ENCODE measurements at places on chromosomes 2 and 18. TPM values are rescaled to one million over a fixed set of nuclear protein-coding genes. Genes with fewer than 3 reads are reported as not detected.
A peak's percentile ranks its signal among the peaks of the same experiment; 100 is the strongest.

- no peak for DNase-seq
Observed at GRCh38 chr18:31583185-31583854, 8.4 kb upstream of the TTR start.

DNA sequence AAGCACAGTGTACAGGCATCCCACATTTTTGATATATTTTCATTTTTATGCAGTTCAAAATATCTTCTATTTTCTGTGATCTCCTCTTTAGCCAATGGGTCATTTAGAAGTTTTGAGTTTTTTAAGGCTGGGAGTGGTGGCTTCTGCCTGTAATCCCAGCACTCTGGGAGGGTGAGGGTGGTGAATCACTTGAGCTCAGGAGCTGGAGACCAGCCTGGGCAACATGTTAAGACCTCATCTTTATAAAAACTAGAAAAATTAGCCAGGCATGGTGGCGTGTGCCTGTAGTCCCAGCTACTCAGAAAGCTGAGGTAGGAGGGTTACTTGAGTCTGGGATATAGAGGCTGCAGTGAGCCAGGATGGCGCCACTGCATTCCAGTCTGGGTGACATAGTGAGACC, 17.8 kb downstream of the UBR3 start:
- DNase-seq, result no peak

GRCh38 chr2:110173523-110173922, 31.3 kb downstream of the NPHP1 start:
- DNase-seq, result no peak

DNA sequence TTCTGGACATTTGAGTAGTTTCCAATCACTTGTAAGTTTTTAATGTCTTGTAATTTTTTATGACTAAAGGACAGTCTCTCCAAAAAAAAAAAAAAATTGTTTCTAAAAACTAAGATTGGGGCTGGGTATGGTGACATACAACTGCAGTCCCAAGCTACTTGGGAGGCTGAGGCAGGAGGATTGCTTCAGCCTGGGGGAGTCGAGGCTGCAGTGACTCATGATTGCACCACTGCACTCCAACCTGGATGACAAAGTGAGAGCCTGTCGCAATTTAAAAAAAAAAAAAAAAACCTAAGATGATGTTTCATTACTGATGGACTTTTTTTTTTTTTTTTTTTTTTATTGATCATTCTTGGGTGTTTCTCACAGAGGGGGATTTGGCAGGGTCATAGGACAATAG, 34.4 kb upstream of the PKDCC start:
- DNase-seq, result no peak

DNA sequence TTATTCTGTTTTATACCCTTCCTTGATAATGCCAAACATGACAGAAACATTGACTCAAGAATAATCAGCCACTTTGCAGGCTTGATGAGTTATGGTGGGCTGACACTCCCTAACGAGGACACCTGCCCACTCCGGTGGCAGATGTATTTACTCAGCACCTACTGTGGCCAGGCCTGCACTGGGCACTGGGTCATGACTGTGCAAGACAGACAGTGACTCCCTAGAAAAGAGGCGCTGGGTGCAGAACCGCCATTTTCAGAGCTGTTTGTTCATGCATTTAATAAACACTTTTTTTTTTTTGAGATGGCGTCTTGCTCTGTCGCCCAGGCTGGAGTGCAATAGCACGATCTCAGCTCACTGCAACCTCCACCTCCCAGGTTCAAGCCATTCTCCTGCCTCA, 32.5 kb downstream of the SNED1 start:
- DNase-seq, result no peak

DNA sequence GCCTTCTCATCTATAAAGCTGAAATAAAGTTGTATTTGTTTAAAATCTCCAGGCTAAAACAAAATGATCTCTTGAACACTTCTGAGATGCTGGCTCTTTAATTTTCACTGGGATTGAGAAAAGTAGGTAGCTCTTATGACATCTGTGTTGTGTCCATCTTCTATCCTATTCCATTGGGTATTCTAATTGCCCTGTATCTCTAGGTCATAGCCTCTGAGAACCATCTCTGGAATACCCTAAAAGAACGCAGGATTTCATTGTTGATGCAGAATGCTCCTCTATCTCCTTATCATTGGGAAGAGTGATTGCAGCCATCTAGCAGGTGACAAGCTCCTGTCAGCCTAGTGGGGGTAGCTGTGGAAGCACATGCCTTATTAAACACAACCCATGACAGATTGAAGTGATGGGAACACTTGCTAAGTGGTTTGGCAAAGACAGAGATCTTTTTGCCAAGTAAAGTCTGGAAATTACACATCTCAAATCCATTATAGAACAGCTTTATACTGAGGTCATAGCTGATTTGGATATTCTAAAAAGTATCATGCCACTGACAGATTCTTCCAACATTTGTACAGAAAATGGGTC, 178.2 kb downstream of the TDRD15 start:
- DNase-seq, result no peak

GRCh38 chr2:44009136-44009735, 13.4 kb upstream of the LRPPRC start:
- DNase-seq, result no peak

DNA sequence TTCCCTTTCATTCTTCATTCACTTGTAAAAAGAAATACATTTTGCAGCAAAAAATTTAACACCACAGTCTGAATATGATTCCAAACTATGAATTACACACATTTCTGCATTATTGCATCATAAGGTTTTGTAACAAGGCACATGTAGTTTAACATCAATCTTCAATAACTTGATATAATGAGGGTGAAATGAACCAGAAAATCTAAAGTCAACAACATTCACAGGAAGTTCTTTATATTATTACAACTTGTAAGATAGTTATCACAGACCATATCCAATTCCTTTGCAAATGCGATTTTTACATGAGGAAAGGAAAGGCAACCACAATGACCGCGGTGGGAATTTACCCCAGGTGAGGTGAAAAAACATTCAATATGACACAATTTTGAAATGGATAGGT, 213.3 kb downstream of the NAPG start:
- DNase-seq, result no peak

DNA sequence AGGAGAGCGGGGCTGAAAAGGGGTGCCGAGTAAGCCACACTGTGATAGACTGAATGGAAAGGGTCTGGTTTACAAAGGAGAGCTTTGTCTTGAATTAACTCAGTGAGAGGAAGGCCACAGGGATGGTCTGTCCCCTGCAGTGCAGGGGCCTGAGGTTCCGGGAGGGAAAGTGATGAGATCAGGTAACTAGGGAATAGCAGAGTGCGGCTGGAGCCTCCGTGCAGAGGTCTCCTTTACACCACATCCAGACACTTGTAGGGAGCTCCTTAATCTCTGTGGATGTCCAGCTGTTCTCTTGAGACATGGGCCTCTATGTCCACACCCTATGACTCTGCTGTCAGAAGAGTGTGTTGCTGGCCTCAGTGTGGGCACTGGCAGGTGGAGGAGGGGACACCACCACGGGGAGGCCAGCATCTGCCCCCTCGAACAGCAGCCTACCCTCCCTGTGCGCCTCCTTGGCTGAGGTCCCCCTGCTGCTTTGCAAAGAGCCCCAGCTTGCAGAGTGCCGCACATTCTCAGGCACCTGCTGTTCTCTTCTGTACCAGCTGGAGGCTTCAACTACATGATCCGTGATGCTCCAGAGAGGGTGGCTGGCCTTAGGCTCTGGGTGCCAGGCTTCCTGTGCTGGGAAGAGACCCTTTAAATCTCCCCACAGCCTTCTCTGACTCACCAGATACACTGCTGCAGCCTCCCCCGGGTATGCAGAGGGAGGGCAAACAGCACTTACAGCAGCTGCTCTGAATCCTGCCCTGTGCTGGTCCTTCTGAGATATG, 25.9 kb downstream of the ENOSF1 start:
- no peak for DNase-seq

DNA sequence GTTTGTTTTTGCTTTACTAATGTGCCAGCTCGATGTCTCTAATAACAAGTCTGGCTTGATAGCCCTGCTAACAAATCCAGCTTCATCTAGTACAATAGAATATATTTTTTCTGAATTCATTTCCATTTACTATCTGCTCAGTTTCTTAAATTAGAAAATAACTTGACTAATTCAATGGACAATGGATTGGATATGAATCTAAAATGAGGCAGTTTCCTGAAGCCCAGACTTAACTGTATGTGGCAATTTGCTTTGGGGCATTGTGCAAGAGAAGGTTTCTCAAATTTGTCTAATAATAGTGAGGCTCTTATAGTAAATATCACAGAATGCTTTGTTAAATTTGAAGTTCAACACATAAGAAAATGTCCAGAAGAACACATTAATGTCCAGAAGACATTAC, 25.8 kb downstream of the CALCRL start:
- DNase-seq, result no peak

- DNase-seq, result no peak
Observed at GRCh38 chr2:162257425-162257824, 14.2 kb upstream of the FAP start.

DNA sequence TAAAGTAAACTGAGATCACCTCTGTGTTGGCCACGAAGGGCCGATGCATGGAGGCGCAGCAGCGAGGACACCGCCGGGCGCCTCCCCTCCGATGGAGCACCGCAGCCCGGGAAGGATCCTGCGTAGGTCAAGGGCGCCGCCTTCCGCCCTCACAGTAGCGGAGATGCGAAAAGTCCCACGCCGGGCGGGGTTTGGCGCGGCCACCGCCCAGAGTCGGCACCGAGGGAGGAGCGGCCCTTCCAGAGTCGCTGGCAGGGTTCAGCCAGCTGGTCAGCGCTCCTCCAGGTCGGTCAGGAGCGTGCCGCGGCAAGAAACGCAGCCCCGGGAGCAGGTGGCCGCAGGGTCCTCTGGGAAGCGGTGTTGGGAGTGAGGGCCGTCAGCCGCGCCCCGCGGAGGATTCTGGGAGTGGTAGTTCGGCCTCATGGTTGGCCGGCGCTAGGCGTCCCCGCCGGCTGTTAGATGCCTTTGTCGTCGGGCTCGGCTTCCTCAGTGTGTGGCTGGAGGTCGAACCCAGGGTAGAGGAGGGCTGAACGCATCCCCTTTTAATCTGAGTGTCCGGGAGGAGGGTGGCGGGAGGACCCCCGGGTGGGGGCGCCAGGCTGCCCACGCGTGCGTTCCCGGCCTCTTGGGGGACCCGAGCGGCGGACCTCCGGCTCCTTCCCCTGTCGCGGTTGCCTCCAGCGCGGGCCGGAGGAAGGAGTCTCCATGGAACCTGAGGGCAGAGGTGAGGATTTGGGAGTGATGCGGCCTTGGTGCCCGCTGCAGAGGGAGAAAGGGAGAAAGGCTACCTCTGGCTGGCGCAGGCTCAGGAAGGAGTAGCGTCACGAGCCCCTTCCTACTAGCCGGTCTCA, at the start of gene ZNF892:
Gene ZNF892 (plus strand): TSS at position 411 of the 851 bp plus-strand sequence. CDS start 295 bp downstream, at position 706.
- DNase-seq, result peak; percentile 72

The EVX2 gene
- not detected for total RNA-seq

The ADCYAP1 gene
- total RNA-seq, result 0.84 TPM

The ANKRD62 gene
- total RNA-seq, result not detected

The FSHR gene
- total RNA-seq, result not detected

The IGFBP5 gene
- total RNA-seq, result 284 TPM

The ORC2 gene
- 19.7 TPM for total RNA-seq

The AQP12A gene
- not detected for total RNA-seq
